ENCODE measurements at places on chromosomes 6 and 20.
A peak's percentile ranks its signal among the peaks of the same experiment; 100 is the strongest.

GRCh38 chr6:144066741-144067484, 28.5 kb downstream of the SF3B5 start:
- no peak for DNase-seq

DNA sequence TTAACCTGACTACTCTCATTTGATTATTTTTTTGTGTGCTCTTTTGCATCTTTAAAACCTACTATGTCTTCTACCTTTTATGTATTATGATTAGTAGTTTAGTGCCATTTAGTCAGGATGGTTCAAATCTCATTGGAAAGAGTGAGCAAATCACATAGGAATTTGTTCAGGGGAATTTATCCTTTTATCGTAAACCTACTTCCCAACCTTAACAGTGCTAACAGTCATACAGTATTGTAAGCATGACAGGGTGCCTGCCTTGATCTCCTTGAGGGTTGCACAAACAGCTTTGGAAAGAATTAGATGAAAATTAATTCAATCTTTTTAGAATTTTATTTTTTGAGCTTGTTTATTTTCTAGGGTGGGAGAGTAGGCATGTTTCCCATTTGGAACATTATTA, 18.3 kb downstream of the RNF8 start:
- peak; percentile 57 for DNase-seq

- no peak for DNase-seq
Measured at GRCh38 chr20:34626992-34627391, 49.9 kb downstream of the PIGU start.

DNA sequence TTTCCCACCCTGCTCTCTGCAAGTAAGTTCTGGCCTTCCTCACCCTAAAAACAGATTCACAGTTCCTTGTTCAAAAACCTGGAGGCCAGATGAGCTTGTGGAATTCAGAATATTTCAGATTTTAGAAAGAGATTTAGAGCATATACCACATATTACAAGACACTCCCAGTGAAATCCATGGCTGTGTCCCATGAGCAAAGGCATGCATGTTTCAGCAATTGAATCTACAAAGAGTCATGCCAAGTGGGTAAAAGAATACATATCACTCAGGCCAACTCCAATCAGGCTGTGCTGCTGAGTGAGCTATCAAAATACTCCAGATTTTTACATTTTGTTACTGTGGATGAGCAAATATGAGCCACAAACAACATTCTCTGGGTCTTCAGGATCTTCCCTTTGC, 10.2 kb upstream of the NEDD9 start:
- DNase-seq: no peak

DNA sequence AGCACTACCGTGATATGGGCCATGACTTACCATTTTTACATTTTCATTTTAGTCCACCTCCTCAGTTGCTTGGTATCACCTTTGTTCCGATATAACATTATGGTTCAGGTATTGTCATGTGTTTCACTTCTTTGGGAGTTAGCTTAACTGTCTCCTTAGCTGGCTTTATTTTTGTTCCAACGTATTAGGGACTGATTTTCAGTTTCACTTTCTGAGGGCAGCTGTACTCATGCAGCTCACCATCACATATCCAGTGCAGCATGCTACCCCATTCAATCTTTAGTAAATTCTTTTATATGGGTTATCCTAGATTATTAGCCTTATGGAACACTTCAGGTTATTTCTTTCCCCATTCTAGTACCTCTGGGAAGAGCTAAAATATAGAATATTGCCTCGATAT, 362.2 kb upstream of the IRAK1BP1 start:
- no peak for DNase-seq

GRCh38 chr6:156508923-156509322, 268.3 kb upstream of the ARID1B start:
- no peak for DNase-seq

DNA sequence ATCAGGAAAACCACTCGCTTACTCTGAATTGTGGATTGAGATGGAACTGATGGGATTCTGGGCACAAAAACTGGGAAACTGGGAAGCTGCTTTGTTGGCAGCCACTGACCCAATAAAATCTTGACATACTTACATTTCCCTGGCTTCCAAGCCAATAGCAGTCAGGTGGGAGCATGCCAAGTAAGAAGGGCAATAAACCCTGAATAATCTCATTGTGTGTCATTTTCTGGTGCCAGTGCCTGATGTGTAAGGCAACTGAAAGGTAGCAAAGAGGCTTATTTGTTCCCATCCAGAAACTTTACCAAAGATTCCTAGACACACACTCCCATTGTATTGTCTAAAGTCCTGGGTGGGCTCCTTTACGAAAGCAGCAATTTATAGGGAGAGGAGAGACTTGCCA, 93.2 kb downstream of the TBX18 start:
- no peak for DNase-seq

DNA sequence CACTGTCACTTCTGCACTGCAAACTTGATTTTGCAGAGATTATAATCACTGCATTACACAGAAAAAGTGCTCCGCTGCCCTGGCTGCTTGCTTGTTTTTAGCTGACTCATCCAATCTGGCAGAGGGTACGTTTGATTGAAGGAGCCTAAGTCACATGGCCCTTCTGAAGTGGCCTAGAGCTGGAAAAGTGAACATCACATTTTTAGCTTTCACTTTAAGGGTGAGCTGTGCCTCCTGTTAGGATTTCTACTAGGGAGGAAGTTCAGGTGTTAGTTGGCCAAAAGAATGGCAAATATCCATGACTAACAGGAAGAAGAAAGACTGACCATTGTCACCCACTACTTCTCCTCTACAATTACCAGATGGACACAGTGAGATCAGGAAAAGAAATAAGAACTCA, 889.1 kb upstream of the MAP3K7 start:
- no peak for DNase-seq
